ENCODE measurements at places on chromosomes 1 and 21.
A peak's percentile ranks its signal among the peaks of the same experiment; 100 is the strongest.

GRCh38 chr1:203426366-203426765, 49.2 kb upstream of the PRELP start:
- DNase-seq = no peak

DNA sequence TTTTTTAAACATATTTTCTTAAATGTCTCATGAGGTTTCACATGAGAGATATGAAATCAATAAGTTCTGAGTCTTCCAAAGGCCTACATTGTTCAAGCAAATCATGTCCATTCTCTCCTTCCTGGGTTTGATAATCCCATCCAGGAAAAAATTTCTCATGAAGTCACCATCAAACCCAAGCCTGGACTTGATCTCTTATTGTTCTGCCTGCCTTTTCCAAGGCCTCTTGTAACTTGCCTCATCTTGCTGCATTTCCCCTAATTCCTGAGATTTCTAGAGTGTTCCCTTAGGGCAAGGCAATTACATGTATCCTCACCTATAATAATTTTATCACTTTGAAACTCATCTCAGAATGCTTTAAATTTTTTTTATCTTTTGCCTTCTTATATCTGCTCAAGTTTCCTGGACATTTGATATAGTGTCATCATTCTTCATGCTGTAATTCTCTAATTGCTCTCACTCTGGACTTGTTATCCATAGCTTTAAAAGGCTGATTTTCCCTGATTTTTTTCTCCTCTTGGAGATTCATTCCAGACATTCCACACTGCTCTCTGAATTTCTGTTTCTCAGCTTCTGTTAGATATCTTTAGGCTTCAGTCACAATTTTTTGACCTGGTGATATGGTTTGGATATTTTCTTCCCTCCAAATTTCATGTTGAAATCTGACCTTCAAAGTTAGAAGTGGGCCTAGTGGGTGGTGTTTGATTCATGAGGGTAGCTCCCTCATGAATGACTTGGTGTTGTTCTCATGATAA, 126.4 kb downstream of the LRRC7 start:
- no peak for DNase-seq

DNA sequence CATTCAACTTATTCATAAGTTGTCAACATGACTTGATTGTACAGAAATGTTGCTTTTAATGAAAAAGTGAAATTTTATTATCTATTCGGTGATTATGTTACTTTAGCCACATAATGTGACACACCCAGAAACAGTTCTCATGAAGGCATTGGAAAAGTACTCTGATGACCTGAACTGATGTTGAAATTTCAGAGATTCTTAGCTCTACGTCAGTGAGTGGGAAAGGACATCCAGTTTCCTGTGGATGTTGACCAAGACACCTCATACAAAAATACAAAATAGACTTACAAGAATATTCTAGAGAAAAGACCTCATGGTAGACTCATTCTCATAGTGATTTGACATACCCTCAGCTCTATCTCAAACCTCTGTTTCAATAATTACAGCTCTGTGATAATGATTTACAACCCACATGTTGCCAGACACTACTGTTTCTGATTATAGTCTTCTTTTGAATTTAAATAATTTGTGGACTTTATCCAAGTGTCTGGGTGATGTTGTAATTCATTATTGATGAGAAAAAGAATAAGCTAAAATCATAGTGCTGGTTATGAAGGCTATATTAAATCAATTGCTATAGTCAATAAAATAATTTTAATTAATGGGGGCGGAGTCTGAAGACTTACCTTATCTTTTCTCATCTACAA, 37.3 kb downstream of the KCNK2 start:
- no peak for DNase-seq

DNA sequence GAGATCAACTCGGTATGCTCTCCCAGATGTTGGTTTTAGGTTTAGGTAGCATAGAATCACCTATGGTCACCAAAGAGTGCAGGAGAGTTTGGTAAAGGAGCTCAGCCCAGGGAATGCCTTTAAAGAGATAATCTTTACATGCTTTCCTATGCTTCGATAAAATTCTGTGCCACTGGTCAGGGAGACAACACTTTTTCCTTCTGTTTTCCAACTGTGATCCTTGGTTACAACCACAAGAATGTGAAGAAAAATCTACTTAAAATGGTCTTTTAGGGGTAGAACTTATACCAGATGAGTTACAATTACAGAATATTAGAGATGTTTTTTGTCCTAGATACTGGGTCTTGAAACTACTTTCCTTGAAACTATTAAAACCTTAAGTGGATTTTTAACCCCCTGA, 895.6 kb downstream of the TTLL7 start:
- no peak for DNase-seq

GRCh38 chr1:207646944-207647579, 2.1 kb downstream of the CR1L start:
- no peak for DNase-seq

DNA sequence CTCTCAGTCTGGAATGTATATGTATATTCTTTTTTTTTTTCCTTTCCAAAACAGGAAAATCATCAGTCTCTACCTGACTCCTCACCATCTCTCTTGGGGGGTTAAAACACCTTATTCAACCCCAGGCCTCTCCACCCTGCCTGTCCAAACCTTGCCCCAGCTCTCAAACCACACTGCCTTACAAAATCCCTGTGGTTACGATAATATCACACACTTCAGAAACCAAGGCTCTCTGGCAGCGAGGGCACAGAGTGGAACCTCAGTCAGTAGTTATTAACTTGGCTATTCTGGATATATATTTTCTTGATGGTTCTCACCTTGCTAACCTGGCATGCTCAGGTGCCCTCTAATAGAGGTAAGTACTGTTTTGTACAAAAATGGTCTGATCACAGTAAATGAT, 24.7 kb downstream of the KIAA0040 start:
- DNase-seq = no peak

DNA sequence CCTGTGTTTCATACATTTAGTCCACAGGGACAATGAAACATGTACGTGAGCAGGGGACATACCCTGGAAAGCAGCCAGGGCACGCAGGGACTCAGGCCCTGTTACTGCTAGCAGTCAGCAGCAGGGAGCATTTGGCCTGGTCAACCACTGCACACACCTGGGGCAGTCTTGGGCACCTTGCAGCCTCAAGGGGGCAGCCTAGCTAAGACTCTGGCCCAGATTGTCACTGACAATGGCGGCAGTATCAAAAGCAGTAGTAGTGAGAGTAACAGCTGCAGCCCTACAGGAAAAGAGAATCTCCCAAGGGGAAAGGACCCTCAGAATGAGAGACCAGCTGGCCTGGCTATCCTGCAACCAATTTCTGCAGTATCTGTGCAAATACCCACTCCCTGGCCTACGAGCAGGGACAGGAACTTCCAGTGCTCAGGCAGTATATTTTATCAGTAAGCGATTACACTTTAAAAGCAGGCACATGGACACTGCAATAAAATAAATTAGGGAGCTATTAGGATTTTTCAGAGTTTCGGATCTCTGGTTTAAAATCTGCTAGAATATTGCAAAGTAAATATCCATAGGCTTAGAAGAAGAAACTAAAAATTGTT, 475.6 kb downstream of the LTN1 start:
- peak; percentile 49 for DNase-seq

GRCh38 chr21:18252680-18253079, 8.0 kb downstream of the CHODL start:
- DNase-seq = peak; percentile 51

GRCh38 chr21:32240851-32241687, 37.8 kb downstream of the MIS18A start:
- DNase-seq = no peak

GRCh38 chr21:30579346-30579745, 10.9 kb downstream of the KRTAP22-2 start:
- no peak for DNase-seq

All from right hindlimb (tissue), 1 donor.